ENCODE measurements at places on chromosomes 3 and 15. TPM values are rescaled to one million over a fixed set of nuclear protein-coding genes. Genes with fewer than 3 reads are reported as not detected.

The SETD2 gene
- 33.8 TPM for total RNA-seq

The MESP2 gene
- 0.25 TPM for total RNA-seq

The PBRM1 gene
- 66.8 TPM for total RNA-seq

The SNAPC5 gene
- 28.0 TPM for total RNA-seq

The DUOXA2 gene
- total RNA-seq = not detected

The PLA2G4F gene
- total RNA-seq = not detected

The MORC1 gene
- total RNA-seq = not detected

The FILIP1L gene
- total RNA-seq = 32.1 TPM

The ADAMTS9 gene
- total RNA-seq = 12.3 TPM

The CYP1A2 gene
- not detected for total RNA-seq

The FBXO40 gene
- not detected for total RNA-seq

The FBN1 gene
- total RNA-seq = 1,495 TPM
